Activated CD8-positive, alpha-beta T cell treated with anti-CD3 and anti-CD28 coated beads, Interleukin-2, amount 10 ng/mL, durations not matched to agents 7 days and 5 days (primary cell): ENCODE measurements at places on chromosomes 3 and 15.

DNA sequence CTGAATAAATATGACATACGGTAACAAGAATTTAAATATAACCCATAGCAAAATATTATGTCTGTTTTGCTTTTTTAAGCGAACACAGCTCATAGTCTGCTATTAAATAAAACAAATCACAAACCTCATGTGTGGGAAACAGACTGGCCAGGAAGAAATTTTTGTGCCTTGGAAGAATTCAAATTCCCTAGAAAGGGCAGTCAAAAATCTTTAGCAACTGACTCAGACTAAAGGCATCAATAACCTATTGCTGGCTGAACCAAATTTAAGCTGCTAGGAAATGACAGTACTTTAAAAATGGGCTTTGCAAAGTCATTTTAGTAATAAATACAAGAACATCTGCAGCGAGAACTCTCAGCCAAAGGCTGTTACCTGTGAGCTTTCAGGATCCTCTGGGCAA is 151.4 kb downstream of the PLD1 start:
- H3K4me3 ChIP-seq: no peak overlapping the region
- no peak for DNase-seq
- H3K4me1 ChIP-seq: no peaks in the 10 kb centered on the region
- H3K36me3 ChIP-seq: no peaks in the 10 kb centered on the region

GRCh38 chr15:60134609-60135008 is 130.5 kb downstream of the FOXB1 start:
- peaks cover 45% of the 10 kb centered on the region for H3K27me3 ChIP-seq
- H3K4me1 ChIP-seq: peaks cover 3% of the 10 kb centered on the region
- no peak for DNase-seq
- no peaks in the 10 kb centered on the region for H3K36me3 ChIP-seq

DNA sequence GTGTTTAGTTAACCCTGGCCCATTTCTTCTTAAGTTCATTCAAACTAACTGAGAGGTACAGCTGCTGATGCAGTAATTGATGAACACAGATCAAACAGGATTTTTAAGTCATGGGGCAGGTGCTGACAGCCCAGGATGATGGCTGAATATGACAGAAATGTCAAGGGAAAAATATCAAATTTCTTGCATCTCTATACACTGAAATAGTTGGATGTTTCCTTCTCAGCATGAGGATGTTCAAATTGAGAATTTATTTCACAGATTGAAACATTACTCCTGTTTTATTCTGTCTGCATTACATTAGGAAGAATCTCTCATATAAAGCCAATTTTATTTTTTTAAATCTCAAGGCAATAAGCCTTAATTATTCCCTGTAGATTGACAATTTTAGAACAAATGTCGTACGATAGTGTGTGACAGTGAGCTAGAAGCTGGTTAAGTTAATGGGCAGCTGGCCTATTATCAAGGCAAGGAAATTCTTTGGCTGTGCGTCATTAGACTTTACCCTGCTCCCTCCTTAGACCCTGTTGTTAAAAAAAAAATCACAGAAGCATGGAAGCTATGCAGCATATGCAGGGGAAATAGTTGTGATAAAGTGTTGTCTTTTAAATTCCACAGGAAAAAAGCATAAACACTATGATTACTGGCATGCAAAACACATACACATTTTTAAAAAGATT is 183.8 kb upstream of the KCNMB2 start:
- no peaks in the 10 kb centered on the region for H3K36me3 ChIP-seq
- H3K4me1 ChIP-seq: peaks cover 5% of the 10 kb centered on the region
- H3K27me3 ChIP-seq: no peaks in the 10 kb centered on the region
- H3K4me3 ChIP-seq: no peak overlapping the region
- H3K27ac ChIP-seq: no peak overlapping the region
- no peak for DNase-seq

DNA sequence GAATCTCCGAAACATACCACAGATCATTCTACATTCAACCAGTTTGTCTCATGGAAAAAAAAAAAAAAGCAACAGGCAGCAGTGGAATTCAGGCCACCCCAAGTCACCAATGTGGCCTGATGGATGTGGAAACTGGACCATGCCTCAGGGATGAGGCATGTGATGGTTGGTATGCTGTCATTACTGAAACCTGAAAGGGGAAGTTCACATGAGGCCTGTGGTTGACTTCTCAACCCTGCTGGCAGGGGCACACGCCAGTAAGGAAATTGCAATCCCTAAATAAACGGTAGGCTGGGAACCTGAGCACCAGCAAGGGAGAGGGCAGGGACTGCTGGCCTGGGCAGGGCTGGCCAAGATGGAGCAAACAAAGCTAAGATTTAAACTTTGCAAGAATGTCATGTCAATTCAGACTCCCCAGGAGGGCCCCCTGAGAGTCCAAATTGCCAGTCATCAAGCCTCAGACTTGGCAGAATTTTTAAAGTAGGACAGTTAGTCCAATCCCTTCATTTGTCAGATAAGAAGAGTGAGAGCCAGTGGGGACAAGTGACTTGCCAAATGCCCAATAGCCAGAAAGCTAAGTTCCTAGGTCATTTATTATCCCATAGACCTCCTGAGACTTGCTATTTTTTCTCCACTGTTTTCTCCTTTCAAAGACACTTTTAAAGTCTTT is 310.4 kb downstream of the ERC2 start:
- DNase-seq: no peak
- H3K4me3 ChIP-seq: no peak overlapping the region
- no peaks in the 10 kb centered on the region for H3K36me3 ChIP-seq
- no peak overlapping the region for H3K27ac ChIP-seq
- no peaks in the 10 kb centered on the region for H3K4me1 ChIP-seq

DNA sequence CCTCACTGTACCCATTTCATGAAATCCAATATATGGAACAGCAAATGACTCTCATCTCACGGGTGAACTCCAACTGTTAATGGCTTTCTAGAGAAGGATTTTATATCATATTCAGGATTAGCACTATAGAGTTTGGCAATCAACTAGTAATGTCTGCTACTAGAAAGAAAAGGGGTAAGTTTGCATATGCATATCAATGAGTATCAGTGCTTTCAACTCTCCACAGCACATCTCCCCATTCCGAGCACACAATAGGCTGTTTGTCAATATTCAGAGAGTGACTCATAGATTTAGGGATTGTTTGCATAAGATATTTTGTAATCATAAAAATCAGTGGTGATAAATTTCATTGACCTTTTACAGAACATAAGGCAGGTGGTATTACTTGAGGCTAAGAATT is 163.2 kb upstream of the LMCD1 start:
- DNase-seq: no peak
- no peak overlapping the region for H3K27ac ChIP-seq
- no peaks in the 10 kb centered on the region for H3K27me3 ChIP-seq
- no peaks in the 10 kb centered on the region for H3K4me1 ChIP-seq

GRCh38 chr3:32882603-32883025 is 64.8 kb downstream of the TRIM71 start:
- H3K27me3 ChIP-seq: peaks cover 23% of the 10 kb centered on the region
- H3K4me1 ChIP-seq: peaks cover 26% of the 10 kb centered on the region
- peak; percentile 40 for DNase-seq
- H3K36me3 ChIP-seq: no peaks in the 10 kb centered on the region
- peak overlapping the region; percentile 38 for H3K4me3 ChIP-seq
- peak overlapping the region; percentile 67 for H3K27ac ChIP-seq

- H3K4me1 ChIP-seq: peaks cover 3% of the 10 kb centered on the region
- no peak overlapping the region for H3K27ac ChIP-seq
- no peak overlapping the region for H3K4me3 ChIP-seq
- H3K36me3 ChIP-seq: no peaks in the 10 kb centered on the region
- peaks cover 13% of the 10 kb centered on the region for H3K27me3 ChIP-seq
Measured at GRCh38 chr15:99096173-99096893, 8.5 kb upstream of the SYNM start.
